Activated T-helper 2 cell treated with anti-CD3 and anti-CD28 coated beads, Interferon-gamma antibody, Interleukin-2, Interleukin-4, amounts not matched to agents 10 μg/mL and 5 μg/mL and 100 μg/mL, durations not matched to agents 14 hours and 24 hours and 36 hours (primary cell): ENCODE measurements at places on chromosomes 3 and 15.

DNA sequence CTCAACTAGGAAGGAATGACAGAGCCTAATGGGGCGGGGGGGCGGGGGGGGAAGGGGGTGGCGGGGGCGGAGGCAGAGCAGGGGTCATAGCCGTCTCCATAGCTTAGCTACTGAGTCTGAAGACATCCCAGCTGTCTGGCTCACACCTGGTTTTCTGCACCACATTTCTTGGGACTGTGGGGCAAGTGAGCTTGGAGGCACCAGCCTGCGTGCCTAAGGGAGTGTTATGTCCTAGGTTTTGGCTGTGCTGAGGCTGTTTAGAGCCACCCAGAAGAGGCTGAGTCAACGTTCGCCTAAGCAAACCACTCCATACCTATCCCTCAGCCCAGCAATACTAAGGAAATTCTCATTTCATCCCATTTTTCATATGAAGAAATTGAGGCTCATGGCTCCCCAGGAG is 1.4 kb downstream of the IL17RD start:
- peak overlapping the region; percentile 81 for H3K4me3 ChIP-seq
- no peak for DNase-seq
- H3K27ac ChIP-seq: no peak overlapping the region
- H3K36me3 ChIP-seq: no peaks in the 10 kb centered on the region

GRCh38 chr3:98966862-98967546 is 65.5 kb upstream of the DCBLD2 start:
- no peak for DNase-seq
- H3K27me3 ChIP-seq: peaks cover 2% of the 10 kb centered on the region
- H3K4me3 ChIP-seq: no peak overlapping the region
- H3K36me3 ChIP-seq: no peaks in the 10 kb centered on the region

GRCh38 chr15:50880206-50880605 is 28.3 kb upstream of the AP4E1 start:
- H3K27me3 ChIP-seq: no peaks in the 10 kb centered on the region
- no peak overlapping the region for H3K4me3 ChIP-seq
- H3K36me3 ChIP-seq: no peaks in the 10 kb centered on the region
- peak overlapping the region; percentile 89 for H3K27ac ChIP-seq

DNA sequence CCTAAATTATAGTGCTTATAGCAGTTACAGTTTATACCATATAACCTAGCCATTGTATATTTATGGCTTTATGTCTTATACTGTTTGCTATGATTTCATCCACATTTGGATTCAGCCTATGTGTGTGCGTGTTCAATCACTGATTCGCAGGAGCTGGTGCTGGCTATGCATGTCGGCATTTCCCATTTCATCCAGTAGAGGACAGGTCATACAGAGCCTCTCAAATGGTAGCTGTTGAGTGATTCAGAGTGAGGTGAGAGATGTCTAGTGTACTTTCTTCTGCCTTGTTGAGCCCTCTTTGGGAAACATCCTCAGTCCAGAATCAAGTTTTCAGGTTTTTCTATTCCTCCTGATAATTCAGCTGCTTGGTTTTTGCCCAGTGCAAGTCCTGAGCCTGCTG is 76.1 kb downstream of the FRMD4B start:
- no peaks in the 10 kb centered on the region for H3K36me3 ChIP-seq
- DNase-seq: no peak
- H3K27me3 ChIP-seq: peaks cover 1% of the 10 kb centered on the region
- peak overlapping the region; percentile 34 for H3K27ac ChIP-seq
- no peak overlapping the region for H3K4me3 ChIP-seq

DNA sequence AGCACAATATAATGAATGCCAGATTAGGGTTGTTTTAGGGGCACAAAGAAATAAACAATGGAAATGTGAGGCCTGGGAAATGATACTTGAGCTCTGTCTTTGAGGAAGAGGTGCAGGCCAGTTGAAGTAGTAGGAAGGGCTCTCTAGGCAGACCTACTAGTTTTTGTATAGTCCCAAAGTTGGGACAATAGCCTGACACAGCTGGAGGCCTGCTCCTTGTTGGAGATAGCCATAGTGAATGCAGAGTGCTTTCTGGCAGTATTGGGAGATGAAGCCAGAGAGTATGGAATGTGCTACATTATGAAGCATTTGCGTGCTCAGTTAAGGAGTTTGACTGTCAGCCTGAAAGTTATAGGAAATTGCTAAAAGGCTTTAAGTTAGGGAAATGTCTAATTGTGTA is 251.2 kb upstream of the ZPLD1 start:
- no peaks in the 10 kb centered on the region for H3K36me3 ChIP-seq
- no peak overlapping the region for H3K4me3 ChIP-seq
